Stimulated activated CD4-positive, alpha-beta T cell treated with anti-CD3 and anti-CD28 coated beads, Interleukin-1b, Interleukin-23, amount 100 ng/mL, for 1 hour (primary cell): ENCODE measurements at places on chromosomes 7 and 10.

- no peak for DNase-seq
These were observed 85.5 kb downstream of the SLC25A13 start for GRCh38 chr7:96236198-96237039.

DNA sequence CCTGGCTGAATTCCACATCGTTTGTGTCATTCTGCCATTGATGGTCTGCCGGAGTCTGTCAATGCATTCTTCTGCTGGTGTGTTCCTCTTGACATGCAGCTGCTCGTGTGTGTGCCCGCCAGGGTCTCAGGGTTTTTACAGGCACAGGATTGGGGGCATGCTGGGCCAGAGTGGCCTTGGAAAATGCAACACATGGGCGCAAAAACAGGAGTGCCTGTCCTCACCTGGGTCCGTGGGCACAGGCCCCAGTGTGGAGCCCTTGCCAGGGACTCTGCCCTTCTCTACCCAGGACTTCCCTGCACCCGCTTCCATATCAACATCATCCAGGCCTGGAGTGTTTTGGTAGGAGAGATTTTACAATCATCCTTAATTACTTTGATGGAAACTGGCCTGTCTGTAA, 340.7 kb downstream of the KIF20B start:
- no peak for DNase-seq

- DNase-seq: no peak
These were observed 551.7 kb downstream of the HTR7 start for GRCh38 chr10:90306187-90306586.

DNA sequence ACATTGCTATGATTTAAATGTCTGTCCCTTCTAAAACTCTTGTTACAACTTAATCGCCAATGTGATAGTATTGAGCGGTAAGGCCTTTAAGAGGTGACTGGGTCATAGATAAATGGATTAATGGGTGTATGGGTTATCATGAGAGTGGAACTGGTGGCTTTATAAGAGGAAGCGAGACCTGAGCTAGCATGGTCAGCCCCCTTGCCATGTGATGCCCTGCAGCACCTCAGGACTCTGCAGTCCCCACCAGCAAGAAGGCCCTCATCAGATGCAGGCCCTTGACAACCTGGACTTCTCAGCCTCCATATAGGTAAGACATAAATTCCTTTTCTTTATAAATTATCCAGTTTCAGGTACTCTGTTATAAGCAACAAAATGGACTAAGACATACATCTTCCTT, 15.6 kb downstream of the PARP12 start:
- no peak for DNase-seq

DNA sequence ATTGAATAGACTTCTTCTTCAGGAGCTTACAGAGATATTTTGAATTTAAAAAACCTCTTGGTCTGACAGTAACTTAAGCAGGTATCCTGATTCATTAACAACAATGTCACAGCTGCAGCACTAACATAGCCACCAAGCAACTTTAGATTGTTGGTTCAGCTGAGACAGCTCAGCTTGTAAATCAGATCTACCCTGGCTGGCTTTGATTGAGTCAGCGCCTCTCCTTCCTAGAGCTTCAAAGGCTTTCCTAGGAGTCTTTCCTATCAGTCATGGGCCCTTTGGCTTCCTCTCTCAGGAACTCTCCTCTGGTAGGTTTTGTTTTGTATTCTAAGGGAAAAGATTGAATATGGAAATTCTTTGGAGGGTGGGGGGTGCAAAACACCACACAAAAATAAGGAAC, 70.7 kb upstream of the STEAP4 start:
- no peak for DNase-seq

DNA sequence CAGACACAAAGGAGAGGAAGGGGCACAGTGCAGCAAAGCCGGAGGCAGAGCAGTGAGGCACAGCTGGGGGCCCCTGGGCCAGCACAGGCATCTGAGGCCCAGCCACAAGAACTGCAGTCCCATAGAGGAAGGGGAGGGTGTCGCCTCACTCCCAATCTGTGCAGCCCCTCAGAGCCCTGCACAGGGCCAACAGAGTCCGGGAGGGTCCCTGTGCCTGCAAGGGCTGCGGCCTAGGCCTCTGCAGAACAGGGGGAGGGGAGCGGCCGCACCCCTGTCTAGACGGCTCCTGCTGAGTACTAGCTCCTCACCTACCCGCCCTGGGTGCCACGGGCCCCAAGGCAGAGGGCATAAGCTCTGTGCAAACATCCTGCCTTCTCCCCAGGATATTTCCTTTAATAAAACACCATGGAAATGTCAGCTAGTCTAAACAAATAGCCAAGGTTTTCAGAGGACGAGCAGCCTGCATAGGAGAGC, 32.4 kb upstream of the RET start:
- no peak for DNase-seq

DNA sequence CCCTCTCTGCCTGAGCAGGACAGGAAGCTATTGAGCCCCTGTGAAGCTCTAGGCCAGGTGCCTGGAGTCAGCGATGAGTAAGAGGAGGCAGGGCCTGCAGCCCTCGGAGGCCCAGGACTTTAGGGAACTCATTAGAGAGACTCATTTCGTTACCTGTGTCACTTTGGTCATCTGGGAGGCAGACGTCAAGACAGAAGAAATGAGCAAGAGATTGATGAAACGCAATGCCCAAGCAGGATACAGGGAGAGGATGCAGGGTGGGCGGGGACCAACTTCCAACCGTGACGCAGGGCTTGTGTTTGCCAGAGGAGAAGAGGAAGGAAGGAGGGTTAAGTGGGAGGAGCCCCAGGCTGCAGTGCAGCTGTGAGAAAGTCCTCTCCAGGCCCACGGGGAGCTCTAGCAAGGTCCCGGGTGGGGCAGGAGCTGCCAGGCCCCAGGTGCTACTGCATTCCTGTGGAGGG, 26.4 kb upstream of the GNA12 start:
- DNase-seq: no peak

- DNase-seq: peak; percentile 62
These were observed 14.7 kb downstream of the LZTS2 start for GRCh38 chr10:101014230-101014884.

DNA sequence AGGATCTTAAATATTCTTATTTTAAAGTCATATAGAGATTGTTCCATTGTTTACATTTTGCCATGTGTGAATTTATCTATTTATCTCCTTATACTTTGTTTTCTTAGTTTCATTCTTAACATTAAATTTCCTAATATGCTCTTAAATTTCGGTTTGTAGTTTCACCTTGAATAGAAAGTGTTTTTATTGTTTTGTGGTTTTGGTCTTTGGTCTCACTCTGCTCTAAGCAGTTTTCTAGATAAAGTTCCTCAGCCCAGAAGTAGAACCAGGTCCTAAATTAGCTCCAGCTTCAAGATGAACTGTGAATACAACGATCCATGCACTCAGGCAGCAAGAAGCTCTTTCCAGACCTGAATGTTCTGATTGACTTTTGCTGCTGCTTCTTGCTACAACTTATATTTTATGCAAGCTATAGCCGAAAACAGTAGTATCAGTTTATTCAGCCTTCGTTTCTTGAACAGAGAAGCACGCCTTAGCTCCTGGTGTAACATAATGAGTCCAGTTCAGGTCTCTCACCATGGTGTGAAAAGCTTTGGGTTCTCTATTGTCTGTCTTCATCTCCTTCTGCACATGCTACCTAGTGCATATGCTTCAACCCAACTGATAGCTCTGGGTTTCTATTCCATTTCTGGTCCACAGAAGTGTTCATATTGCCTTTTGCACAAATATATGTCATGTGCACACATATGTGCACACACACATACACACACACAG, 95.3 kb downstream of the SEM1 start:
- DNase-seq: no peak

GRCh38 chr7:149855361-149856305, 17.5 kb downstream of the ZNF862 start:
- DNase-seq: no peak

DNA sequence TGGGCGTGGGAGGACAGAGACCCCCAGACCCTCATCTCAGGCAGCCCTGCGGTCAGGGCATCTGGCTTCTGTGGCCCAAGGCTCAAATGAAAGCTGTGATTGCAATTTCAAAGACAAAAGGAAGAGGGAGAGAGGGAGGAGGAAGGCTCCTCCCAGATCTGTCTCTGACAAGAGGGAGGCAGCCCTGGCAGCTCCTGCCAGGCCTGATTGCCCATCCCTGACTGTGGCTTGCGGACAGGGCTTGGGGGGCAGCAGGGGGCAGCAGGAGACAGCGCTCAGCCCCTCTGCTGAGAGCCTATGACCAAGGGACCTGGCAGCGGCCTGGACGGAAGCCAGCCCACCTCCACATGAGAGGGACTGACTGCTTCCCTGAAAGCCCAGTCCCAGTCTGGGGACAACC, 91.8 kb downstream of the PTPRN2 start:
- DNase-seq: no peak

- no peak for DNase-seq
These were observed 154.0 kb downstream of the RAB11FIP2 start for GRCh38 chr10:117892681-117893220.

DNA sequence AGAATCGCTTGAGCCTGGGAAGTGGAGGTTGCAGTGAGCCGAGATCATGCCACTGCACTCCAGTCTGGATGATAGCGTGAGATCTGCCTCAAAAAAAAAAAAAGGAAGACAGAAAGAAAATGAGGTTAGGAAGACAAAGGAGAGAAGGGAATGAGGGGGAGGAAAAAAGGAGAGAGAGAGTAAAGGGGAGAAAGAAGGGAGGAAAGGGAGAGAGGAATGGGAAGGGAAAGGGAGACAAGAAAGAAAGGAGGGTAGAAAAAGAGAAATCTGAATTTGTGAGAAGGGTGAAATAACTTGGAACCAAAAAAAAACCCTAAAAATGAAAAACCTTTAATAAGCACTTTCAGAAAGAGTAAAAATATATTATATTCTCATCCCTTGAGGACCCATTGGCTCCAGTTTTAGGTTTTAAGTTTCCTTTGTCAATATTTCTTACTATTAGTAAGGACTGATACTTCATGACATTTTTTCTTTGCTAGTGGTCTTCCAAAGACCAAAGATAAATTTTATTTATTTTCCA, 54.9 kb downstream of the POT1 start:
- DNase-seq: no peak

- DNase-seq: no peak
These were observed 187.2 kb upstream of the CXCL12 start for GRCh38 chr10:44572146-44572545.

GRCh38 chr7:139117599-139118233, 8.2 kb upstream of the ZC3HAV1 start:
- no peak for DNase-seq

DNA sequence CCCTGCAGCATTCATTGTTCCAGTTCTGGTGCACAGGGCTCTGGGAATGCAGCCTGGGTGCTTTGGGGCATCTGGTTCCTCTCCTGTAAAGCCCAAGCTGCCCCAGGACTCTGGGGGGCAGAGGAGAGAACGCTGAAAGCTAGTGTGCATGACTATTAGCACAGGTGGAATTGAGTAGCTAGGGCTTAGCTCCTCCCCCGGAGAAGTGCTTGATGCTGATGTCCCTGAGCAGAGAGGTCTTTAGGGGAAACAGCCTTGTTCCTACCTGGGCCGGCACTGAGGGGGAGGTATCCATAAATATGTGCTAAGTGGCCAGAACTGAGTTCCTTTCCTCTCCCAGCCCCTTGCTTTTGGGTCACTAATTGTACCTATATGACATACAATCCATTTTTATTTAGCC, 3.9 kb downstream of the ADCY1 start:
- no peak for DNase-seq

DNA sequence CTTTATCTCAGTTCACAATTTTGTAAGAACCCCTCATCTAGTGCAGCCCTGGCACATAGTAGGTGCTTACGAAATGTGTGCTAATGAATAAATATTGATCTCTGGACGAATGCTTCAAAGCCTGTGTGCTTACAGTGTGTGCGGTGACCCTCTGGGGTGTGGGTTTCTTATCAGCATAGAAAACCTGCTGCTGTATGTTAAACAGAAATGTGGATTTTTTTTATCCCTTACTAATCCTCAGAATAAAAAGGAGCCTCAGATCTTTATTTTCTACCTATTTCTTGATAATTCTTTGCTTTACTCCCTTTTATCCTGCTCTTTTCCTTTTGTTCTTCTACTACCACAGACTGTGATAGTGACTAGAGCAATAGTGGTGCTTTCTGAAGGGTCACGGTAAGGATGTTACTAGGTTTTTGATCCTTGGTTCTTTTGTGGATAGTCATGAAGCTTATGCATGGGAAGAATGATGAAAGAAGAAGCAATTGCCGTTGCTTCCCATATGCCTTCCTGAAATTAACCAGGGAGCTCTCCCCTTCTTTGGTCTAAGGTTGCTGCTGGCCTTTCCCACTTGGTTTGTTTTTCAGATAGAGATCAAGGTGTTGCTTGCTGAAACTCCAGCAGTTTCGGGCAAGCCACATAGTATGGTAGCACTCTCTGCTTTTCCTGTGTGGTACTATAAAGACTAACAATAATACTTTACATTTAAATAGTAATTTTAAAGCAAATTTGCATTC, 44.7 kb downstream of the SPAG6 start:
- no peak for DNase-seq

- no peak for DNase-seq
These were observed 128.9 kb upstream of the PRSS1 start for GRCh38 chr7:142620402-142620801.

- no peak for DNase-seq
These were observed 75.8 kb downstream of the DLG5 start for GRCh38 chr10:77850620-77851231.

DNA sequence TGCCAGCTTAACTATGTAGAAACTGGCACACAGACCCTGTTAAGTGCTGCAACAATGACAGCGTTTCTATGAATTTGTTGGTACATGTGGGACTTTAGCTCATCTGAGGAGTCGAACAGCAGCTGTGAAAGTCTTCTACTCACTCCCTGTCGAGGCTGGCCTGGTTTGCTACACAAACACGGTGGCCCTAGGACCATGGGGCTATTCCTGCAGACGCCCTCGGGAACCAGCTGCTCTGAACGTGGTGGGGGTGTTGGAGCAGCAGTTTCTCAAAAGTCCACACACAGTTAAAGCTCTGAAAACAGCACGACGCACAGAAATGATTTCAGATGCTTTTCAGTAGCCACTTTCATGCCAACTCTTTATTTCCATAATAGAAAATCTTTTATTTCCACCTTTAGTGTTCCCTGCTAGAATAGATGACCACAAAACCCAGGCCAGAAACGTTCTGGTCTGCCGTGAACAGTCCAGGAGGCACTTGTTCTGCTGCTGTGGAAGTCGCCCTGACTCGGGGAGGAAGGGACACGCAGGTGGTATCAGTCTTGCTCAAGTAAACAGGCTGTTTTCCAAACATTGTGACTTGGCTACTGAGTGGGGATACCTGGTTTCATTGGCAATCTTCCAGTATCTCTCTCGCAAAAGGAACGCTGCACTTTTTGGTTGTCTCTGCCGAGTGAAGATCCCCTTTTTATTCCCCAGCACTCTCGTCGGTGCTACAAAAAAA, 21.5 kb downstream of the GUSB start:
- DNase-seq: no peak

GRCh38 chr7:105315357-105315756, 73.4 kb downstream of the SRPK2 start:
- DNase-seq: no peak
